D341Med (cell line): ENCODE measurements at places on chromosomes 4 and X.

DNA sequence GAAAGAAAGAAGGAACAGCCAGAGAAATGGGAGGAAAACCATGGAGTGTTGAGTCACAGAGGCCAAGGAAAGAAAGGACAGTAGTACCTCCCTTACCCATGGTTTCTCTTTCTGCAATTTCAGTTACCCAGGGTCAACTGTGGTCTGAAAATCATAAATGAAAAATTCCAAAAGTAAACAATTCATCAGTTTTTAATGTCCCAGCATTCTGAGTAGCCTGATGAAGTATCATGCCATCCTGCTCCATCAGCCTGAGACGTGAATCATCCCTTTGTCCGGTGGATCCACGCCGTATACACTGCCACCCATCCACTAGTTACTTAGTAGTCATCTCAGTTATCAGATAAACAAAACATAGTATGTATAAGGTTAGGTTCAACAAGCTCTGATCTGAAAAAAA lies 114.2 kb downstream of the COMMD8 start:
- DNase-seq = no peak

DNA sequence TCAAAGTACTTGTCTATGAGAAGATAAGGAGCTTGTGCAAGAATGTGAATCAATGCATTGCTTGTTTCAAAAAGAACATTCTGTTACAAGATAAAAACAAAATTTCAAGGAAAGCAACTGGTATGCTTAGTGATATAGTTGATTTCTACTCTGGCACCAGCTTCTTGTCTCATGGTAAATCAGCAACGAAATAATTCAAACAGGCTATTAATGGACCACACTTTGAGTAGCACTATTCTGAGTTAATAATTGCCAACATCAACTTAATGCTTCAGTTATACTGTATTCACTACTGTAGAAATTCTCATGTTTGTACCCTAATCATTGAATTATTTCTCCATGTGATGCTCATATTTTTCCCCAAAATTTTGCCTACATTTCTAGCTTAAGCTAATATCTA lies 252.6 kb downstream of the NDST4 start:
- no peak for DNase-seq

- DNase-seq = no peak
Observed at GRCh38 chr4:47118192-47118929, 87.0 kb downstream of the GABRB1 start.

DNA sequence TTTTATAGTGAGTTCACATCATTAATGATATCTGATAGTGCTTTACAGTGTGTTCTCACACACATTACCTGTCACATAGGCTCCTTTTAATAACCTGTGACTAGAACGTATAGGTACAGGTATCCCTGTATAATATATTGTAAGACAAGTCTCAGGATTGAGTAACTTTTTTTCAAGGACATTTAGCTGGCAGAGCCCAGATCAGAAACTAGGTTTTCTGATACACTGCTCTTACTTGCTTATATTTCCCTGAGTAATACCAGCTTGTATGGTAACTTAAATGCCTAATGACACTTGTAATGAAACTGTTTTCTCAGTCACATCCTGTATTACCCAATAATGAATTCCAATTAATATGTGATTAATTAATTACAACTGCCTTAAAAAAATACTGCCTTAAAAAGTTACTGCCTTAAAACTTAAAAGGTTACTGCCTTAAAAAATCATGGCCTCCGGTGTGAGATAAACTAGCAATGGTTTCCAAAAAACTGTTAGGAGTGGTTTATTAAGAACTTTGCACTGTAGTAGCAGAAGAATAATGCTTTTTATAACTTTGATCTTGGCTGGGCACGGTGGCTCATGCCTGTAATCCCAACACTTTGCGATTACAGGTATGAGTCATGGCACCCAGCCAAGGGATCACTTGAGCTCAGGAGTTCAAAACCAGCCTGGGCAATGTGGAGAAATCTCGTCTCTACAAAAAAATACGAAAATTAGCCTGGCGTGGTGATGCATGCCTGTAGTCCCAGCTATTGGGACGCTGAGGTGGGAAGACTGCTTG lies 11.9 kb downstream of the COPS4 start:
- DNase-seq = no peak

DNA sequence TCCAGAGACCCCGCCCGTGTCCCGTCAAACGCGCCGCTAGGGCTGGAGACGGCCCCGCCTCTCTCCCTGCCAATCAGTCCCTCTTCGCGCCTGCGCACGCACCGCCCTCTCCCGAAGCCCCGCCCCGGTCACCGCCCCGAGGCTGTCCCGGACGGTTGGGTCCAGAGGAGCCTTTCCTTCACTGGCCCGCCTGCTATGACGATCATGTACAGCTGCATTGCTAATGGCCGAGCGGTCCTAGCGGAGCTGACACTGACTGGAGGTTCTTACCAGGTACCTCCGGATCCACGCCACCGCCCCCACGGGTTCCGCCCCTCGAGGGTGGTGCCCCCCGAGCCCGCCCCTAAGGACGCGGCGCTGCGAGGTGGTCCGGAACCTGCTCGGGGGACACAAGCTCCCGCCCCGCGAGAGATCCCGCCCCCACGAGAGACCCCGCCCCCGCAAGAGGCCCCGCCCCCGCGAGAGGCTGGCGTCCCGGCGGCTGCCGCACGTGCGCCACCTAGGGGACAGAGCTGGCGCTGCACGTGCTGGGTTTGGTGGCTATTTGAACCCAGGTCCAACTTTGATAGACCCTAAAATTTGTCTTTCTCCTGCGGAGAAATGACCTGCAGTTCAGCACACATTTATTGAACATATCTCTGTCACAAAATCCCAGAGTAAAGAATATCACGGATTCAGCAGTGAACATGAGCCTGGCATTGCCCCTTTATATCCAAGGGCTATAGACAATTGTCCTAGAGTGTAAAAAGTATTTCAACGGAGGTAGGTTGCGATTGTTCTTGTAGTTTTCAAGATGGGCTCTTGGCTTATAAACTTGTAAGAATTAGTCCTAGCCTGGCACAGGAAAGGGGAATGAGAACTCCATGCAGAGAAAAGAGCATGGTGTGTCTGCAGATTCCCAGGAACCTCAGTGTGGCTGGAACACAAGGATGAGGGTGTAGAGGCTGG lies 88.7 kb downstream of the HNRNPD start:
- DNase-seq = peak; percentile 94

DNA sequence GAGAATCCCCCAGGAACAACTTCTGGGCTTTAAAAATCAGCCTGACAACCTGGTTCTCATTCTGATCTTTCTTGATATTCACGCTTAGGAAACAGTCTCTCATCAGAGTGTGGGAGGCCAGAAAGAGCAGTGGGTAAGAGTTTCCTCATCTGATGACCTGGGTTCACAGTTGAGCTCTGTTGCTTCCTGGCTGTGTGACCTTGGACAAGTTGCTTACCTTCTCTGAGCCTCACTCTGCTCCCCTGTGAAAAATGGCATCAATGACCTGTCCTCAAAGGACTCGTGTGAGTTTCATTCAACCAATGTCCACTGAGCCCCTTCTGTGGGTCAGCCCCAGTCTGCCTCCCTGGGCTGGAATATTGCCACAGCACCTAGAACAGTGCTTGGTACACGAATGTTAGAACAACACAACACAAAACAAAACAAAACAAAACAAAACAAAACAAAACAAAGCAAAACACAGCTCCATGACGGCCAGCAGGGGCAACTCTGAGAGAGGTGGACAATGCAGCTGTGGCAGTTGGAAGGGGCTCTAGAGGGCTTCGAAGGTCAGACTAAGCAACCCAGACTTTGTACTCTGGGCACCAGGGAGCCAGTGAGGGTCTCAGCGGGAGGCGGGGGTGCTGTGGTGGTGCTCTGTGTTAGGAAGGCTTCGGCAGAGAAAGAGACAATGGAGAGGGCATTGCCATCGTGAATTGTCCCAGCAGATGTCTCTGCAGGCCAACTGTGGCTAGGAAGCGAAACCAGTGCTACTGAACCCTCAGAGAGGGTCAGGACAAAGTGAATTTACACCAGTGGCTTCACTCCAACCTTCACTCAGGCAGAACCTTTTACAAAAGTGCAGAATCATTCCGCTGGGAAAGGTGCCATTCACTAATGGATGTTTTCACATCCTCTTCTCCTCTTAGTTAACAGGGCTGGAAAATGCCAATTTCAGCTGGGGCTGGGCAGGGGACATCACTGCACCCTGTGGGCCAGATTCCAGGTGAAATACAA lies 14.3 kb upstream of the C4orf50 start:
- DNase-seq = no peak
